CD4-positive, alpha-beta T cell (primary cell): ENCODE measurements at places on chromosomes 16 and 17. TPM values are rescaled to one million over a fixed set of nuclear protein-coding genes. Genes with fewer than 3 reads are reported as not detected.
A peak's percentile ranks its signal among the peaks of the same experiment; 100 is the strongest.

GRCh38 chr17:17836818-17837379 is at the start of gene SREBF1:
Gene SREBF1, minus strand, starts transcription at chr17:17836986. Its CDS starts 169 bp downstream, at chr17:17836817.
- peak; percentile 52 for DNase-seq

- DNase-seq, result peak; percentile 89
These were observed 64.8 kb upstream of the AMZ2 start for GRCh38 chr17:68182940-68183551.

- no peak for DNase-seq
These were observed 18.5 kb upstream of the RHOT1 start for GRCh38 chr17:32123782-32124181.

GRCh38 chr16:80932708-80933095 is 74.0 kb downstream of the CMC2 start:
- DNase-seq, result no peak

GRCh38 chr17:56034197-56034635 is 119.1 kb upstream of the ANKFN1 start:
- no peak for DNase-seq

DNA sequence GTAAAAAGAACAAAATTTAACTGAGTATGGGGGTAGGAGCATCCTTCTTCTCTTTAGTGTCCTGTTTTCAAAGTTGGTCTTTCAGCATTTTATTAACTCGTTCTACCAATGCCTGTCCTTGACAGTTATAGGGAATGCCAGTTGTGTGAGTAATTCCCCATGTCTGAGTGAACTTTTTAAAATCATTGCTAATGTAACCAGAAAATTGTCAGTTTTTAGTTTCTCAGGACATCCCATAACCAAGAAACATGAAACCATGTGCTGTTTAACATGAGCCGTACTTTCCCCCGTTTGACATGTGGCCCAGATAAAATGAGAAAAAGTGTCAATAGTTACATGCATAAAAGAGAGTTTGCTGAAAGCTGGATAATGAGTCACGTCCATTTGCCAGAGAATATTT is 71.4 kb upstream of the ARL4D start:
- DNase-seq, result no peak

DNA sequence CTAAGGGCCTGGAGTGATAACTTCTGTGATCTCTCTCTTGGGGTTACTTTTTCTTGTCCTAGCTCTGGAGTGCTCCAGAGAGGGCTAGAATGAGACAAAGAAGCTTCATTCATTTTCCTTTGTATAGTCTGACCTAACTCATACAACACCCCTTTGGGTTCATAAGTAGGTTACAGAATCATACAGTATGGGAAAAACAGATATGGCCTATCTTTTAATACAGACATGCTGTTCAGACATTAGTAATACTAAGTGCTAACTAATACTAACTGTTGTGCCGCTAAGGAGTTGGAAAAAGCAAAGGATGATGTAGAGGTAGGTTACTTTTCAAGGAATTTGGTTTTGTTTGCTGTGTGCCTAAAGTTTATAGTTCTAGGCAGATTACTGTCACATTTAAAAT is 84.7 kb downstream of the NLK start:
- no peak for DNase-seq

DNA sequence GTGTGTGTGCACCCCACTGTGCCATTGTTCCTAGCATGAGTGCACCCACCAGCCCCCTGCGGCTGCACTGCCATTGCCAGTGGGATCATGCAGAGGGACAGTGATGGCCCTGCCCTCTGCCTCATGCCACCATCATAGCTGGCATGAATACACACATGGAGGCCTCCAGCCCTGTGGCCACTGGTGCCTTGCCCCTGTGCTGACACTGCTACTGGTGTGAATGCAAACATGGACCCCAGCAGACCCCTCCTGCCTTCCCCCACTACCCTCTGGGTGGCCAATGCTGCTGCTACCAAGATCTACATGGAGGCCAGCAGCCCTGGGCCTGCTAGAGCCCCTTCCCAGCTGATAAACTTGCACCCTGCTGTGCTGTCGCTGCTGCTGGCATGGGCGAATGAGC is 995.5 kb upstream of the GOT2 start:
- no peak for DNase-seq

GRCh38 chr16:74921051-74921450 is 63.9 kb downstream of the WDR59 start:
- DNase-seq, result no peak

DNA sequence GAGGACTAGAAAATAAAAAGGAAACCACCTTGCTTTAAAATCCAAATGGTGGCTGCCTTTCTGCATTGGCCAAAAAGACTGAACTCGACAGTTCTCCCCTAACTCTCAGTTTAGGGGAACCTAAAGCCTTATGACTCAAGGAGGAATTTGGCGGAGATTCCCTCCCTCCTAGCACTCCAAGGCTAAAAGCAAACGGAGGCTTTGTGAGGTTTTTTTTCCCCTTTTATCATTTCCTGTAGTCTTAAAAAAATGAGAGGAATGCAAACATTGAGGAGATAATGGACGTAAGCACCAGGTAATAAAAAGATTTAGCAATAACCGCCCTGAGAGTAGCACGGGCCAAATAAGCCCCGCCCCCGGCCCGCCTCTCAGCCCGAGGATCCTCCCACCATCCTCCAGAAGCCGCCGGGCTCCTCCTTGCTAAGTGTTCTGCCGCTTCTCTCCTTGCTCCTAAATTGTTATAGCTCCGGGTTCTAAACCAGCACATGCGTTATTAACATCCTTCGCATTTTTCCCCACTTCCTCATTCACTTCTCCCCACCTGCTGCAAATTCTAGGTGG is 5.8 kb upstream of the KIFC3 start:
- peak; percentile 52 for DNase-seq

DNA sequence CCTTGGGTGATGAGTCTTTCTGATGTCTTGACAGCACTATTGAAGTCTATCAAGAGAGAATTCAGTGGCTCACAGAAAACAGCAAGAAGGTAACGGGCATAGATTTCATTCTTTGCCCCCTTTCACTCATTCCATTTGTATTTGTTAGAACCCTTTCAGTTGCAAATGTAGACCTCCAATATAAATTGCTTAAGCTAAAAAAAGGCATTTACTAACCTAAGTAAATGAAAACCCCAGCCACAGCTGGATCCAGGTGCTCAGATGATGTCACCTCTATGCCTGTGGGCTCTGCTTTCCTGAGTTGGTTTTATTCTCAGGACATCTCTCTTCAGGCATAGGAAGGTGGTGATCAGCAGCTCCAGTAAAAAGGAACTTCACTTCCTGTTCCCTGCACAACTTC is 11.1 kb downstream of the VWA3A start:
- no peak for DNase-seq

DNA sequence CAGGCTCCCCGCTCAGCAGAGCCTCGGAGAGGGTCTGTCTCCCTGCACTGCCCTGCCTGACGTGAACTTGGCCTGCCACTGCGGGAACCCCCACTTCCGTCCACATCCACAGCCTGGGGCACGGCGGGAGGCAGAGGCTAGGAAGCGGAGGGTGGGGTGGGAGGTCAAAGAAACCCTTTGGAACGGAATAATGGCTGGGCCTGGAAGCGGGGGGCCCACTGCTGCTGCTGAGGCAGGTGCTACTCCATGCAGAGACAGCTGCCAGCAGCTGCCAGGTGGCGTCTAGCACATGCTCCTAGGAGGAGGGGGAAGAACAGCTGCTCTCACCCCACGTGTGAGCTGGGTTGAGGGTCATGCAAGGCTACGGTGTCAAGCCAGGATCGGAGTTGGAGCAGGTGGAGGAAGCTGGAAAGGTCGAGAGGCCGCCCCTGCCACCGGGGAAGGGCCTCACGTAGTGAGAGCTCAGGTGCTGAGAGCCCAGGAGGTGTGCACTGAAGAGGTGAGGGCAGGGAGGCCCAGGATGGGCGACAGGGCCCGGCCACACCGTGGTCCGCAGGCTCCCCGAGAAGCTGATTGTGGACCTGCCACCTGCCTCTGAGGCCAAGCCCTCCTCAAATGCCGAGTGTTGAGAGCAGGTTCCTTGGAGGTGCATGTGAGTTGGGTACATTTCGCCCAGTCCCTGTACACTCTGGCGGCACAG is 9.8 kb downstream of the FSCN2 start:
- DNase-seq, result no peak

GRCh38 chr17:10357768-10358167 is 15.0 kb downstream of the MYH13 start:
- peak; percentile 16 for DNase-seq

DNA sequence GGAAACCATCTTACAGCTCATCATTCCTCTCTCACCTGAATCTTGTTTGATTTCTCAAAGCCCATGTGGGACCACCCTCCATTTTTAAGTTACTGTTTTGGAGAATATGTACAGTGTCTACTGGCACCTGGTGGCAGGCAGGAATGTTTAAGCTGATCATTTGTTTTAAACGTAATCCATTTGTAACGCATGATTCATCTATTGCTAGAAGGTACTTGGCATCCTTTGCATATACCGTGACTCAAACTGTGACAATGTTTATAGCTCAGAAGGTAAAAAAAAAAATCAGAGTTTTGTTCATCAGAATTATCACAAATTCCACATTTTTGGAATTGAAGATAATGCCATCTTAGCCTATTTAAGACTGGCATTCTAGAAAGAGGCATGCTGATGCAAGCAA is 1007.5 kb upstream of the EEF2KMT start:
- DNase-seq, result no peak

DNA sequence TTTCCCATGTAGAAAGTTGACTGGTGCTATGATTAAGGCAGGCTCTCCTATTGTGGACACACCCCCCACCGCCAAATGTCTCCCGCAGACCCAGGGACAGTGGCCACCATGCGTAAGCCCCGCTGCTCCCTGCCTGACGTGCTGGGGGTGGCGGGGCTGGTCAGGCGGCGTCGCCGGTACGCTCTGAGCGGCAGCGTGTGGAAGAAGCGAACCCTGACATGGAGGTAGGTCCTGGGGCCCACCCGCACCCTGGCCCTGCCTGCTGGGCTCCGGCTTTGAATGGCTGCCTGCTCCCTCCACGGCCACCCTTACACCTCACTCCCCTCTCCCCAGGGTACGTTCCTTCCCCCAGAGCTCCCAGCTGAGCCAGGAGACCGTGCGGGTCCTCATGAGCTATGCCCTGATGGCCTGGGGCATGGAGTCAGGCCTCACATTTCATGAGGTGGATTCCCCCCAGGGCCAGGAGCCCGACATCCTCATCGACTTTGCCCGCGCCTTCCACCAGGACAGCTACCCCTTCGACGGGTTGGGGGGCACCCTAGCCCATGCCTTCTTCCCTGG is 3.6 kb downstream of the MMP25 start:
- DNase-seq, result no peak

- DNase-seq, result no peak
These were observed 536.8 kb downstream of the NPIPA7 start for GRCh38 chr16:16915771-16916170.

DNA sequence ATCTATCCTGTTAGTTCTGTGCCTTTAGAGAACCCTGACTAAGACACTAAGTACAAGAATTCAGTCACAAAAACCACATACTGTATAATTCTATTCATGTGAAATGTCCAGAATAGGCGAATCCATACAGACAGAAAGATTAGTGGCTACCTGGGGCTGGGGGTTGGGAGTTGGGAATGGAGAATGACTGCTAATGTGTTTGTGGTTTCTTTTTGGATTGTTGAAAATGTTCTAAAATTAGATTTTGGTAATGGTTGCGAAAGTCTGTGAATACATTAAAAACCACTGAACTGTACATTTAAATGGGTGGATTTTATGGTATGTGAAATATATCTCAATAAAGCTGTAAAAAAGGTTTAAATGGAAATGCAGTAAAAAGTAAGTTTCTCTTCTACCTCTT is 80.4 kb upstream of the AKTIP start:
- no peak for DNase-seq

DNA sequence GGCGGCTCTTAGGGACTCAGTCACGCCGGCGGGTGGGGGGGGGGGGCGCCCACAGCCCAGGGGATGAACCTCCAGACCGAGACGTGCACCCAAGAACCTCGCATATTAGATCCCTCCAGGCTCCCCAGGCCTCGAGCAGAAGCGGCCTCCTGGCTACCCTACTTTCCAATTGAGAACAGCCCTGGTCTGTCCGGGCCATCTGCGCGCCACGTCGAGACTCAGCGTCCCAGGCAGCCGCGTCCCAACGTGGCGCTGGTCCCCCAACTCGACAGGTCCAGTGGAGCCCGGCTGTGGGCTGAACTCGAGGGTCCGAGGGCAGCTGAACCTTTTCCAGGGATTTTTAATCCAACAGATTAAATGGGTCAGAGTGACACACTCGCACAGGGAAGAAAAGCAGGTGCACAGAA is 2.3 kb upstream of the IRX3 start:
- no peak for DNase-seq

- DNase-seq, result no peak
These were observed 250.3 kb downstream of the ZFHX3 start for GRCh38 chr16:72797621-72798020.

- peak; percentile 53 for DNase-seq
These were observed 622 bp downstream of the NDEL1 start for GRCh38 chr17:8436169-8436843.

- DNase-seq, result no peak
These were observed 118.5 kb downstream of the MAF start for GRCh38 chr16:79482011-79482410.

GRCh38 chr16:11731222-11731621 is 11.4 kb downstream of the TXNDC11 start:
- DNase-seq, result no peak

- no peak for DNase-seq
These were observed 673.6 kb upstream of the CDH8 start for GRCh38 chr16:62709794-62710193.

- no peak for DNase-seq
These were observed 7.4 kb downstream of the MAF start for GRCh38 chr16:79593074-79593531.

DNA sequence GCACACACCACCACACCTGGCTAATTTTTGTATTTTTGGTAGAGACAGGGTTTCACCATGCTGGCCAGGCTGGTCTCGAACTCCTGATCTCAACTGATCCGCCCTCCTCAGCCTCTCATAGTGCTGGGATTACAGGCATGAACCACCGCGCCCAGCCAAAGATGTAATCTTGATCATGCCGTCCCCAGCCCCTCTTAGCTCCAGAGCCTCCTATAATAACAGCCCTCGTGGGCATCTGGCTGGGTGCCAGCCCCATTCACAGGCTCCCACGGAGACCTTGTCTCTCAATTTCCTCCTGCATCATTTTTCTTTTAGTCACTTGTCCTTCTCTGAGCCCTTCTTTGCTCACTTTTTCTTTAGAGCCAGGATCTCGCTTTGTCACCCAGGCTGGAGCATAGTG is 94.2 kb downstream of the KATNIP start:
- DNase-seq, result no peak

Gene ANKRD40CL
- total RNA-seq, result not detected

Gene PITPNM3
- total RNA-seq, result 0.41 TPM

Gene RND2
- total RNA-seq, result 0.28 TPM

Gene SEPTIN12
- not detected for total RNA-seq

Gene EVPL
- 0.38 TPM for total RNA-seq

Gene TNP2
- total RNA-seq, result not detected

Gene RPA1
- total RNA-seq, result 38.6 TPM

Gene ALOXE3
- total RNA-seq, result 0.81 TPM

Gene SULT1A1
- 14.4 TPM for total RNA-seq

Gene HOXB8
- not detected for total RNA-seq

Gene SETD1A
- 41.2 TPM for total RNA-seq

Gene CDRT15
- total RNA-seq, result not detected

Gene HASPIN
- total RNA-seq, result 0.25 TPM

Gene KRTAP2-1
- total RNA-seq, result not detected

Gene LAT
- 156 TPM for total RNA-seq

Gene USB1
- 22.4 TPM for total RNA-seq
